ENCODE measurements at places on chromosomes 13 and 19.
A peak's percentile ranks its signal among the peaks of the same experiment; 100 is the strongest.

DNA sequence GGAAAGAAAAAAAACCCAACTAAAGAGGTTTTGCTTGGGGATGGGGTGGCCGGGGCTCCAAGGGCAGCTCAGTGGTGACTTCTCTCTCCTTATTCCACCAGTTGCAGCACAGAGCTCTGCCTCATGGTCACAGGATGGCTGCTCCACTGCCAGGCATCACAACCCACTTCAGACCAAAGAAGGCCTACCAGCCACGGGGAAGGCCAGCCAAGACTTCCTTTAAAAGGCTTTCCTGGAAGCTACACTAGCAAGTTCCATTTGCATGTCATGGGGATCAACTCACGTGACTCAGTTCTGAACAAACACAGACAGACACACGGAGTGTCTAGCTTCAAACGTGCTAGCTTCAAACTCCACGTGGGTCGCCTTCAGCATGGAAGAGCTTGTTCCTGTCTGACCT lies 13.2 kb upstream of the EIF3G start:
- DNase-seq: no peak

DNA sequence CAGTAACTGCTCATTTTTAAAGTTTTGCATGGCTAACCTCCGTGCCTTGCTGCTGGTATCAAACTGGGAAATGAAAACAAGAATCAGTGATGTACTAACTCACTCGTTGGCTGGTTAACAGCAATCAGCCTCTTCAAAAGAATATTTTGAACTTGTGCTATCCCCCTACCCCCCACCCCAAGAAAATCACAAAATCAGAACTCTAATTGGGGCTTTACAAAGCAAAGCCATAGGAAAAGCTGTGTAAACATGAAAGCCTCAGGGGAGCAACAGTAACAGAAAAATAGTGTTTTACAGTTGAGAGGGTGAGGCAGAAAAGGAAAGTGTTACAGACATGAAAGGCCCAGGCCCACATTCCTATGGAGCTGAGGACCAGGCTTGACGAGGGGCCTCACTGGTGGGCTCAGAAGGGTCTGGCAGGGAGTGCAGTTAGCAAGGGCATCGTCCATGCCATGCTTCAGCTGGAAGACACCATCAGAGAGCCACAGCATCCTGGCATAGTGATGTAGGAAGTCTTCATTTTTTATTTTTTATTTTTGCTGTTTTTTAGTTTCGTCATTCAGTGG lies 217.6 kb downstream of the PCCA start:
- DNase-seq: no peak

DNA sequence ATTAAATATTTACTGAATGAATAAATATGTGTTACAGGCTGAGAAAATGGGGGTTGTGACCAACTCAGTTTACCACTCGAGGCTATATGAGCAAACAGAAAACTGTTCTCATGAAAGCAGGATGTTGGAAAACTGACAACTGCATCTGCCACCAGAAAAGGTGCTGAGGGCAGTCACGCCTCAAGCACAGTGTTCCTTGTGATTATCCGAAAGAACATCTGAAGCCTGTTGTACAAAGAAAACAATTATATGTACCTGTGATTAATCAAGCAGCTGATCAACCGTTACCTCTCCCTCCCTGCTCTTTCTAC lies 6.2 kb upstream of the KLK13 start:
- no peak for DNase-seq

DNA sequence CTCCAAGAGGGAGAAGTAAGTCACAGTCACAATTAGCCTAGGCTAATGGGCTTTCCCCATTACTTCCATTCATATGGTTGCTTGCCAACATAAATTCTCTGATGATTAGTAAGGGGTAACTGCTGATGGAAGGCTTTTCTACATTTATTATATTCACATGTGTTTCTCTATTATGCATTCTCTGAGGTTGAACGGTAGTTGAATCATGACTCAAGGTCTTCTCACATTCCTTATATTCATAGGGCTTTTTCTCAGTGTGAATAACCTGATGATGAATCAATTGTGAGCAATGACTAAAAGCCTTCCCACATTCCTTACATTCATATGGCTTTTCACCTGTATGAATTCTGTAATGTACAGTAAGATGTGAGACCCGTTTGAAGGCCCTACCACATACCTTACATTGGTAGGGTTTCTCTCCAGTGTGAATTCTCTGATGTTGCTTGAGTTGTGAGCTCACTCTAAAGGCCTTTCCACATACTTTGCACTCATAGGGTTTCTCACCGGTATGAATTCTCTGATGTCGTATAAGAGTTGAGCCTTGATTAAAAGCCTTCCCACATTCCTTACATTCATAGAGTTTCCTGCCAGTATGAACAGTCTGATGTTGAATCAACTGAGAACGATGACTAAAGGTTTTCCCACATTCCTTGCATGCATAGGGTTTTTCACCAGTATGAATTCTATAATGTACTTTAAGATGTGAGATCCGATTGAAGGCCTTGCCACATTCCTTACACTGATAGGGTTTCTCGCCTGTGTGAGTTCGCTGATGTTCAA lies 9.3 kb downstream of the ZNF582 start:
- DNase-seq: no peak

DNA sequence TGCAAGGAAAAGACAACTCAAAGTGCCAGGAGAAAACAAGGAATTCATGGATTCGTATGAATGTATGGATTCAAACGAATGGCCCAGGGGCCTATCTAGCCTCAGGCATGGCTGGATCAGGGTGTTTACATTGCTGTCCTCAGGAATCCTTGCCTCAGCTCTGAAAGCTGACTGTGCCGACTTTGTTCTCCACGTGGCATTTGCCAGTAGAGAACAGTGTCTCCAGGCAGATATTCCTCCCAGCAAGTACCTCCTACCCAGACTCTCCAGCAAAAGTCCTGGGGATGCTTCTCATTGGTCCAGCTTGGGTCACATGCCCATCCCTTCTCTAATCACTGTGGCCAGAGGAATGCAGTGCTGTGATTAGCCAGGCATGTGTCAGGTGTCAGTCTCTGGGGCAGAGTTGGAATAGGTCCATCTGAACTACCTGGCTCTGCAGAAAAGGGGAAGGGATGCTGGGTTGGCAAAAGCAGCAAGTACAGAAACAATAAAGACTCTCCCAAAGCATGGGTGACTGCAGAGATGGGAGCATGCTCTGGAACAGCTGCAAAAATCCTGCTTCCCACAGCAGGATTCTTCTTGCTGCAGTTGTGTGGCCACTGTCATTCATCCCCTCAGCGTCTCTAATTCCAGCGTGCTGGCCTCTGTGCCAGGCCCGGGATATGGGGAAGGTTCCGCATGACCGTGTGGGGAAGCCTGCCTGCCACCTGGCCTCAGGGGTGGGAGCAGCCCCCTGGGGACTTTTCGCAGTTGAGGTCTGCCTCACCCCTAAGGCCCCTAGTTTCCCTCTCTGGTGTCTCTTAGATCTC lies 30.0 kb downstream of the CCNE1 start:
- no peak for DNase-seq

GRCh38 chr19:38693380-38694223 lies 46.2 kb downstream of the ACTN4 start:
- DNase-seq: peak; percentile 68

DNA sequence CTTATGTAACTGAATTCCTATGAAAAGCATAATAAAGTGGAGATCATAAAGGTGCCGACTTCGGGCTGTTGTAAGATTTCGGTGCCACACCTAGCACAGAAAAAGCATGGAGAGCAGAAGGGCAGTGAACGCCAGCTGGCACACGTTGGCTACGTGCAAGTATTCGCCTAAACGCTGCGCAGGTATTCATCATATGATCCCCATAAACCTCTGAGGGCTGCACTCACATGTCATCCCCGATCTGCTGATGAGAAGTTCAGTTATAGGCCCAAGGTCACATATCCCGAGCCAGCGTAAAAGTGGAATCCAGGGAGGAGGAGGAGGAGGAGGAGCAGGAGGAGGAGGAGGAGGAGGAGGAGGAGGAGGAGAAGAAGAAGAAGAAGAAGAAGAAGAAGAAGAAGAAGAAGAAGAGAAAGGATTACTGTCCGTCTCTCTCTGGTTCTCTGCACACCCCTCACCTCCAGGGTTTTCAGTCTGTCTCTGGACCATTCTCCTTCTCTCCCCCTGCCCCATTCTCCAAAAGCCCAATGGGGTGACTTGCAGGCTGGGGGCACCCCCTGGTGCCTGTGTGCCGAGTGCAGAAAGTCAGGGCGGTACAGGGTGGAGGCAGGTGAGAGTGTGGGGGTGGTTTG lies 18.6 kb upstream of the CYP2S1 start:
- no peak for DNase-seq

GRCh38 chr13:50077431-50077830 lies 62.2 kb downstream of the KCNRG start:
- DNase-seq: no peak
